ENCODE measurements at places on chromosomes 6 and 20.

- ATAC-seq: no peak
Observed at GRCh38 chr20:43974695-43975094, 60.0 kb downstream of the TOX2 start.

DNA sequence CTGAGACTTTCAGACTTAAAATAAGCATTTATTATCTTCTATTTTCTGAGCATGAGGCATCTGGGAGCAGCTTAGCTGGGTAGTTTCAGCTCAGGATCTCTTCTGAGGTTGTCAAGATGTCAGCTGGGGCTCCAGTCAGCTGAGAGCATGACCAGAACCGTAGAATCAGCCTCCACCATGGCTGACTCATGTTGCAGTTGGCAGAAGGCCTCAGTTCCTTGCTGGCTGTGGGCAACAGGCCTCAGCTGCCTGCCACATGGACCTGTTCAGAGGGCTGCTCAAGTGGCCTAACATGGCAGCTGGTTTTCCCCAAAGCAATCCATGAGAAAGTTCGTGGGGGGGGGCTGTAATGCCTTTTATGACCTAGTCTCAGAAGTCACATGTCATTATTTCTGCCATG lies 142.3 kb downstream of the LY86 start:
- ATAC-seq: peak; percentile 39

DNA sequence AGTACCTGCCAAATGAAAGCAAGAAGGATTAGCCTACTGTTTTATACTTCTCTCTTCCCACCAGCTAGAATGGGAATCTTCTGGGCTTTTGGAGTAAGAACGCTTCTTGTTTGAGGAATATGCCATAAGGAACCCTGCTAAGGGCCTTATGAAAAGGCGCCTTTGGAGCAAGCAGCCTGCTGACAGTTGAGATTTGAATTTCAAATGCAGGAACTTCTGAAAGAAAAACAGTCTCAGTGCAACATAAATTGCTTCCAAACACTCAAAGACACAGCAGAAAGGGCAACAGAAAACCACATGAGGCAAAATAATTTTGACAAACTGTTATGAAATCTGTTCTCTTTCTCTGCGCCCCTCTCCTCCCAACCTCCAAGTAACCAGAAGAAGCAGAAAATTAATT lies 149.4 kb upstream of the B3GAT2 start:
- ATAC-seq: no peak

DNA sequence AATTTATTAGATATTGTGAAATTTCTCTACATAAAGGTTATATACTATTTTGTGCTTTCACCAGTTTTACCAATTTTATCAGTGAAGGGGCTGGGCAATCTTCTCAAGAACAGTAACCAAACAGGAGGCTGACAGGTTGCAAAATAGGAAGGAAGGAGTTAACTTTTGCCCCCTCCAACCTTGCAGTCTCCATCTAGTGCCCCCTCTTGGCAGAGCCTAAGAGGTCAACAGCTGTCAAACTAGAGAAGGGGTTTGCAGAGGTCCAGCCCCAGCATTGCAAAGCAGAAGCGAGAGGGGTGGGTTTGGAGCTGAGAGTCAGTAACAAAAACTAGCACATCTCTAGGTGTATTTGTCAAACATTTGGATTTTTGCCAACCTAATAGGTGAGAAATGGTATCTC lies 391.0 kb downstream of the CDC5L start:
- no peak for ATAC-seq

GRCh38 chr20:32527447-32528055 lies 57.6 kb downstream of the NOL4L start:
- no peak for ATAC-seq

DNA sequence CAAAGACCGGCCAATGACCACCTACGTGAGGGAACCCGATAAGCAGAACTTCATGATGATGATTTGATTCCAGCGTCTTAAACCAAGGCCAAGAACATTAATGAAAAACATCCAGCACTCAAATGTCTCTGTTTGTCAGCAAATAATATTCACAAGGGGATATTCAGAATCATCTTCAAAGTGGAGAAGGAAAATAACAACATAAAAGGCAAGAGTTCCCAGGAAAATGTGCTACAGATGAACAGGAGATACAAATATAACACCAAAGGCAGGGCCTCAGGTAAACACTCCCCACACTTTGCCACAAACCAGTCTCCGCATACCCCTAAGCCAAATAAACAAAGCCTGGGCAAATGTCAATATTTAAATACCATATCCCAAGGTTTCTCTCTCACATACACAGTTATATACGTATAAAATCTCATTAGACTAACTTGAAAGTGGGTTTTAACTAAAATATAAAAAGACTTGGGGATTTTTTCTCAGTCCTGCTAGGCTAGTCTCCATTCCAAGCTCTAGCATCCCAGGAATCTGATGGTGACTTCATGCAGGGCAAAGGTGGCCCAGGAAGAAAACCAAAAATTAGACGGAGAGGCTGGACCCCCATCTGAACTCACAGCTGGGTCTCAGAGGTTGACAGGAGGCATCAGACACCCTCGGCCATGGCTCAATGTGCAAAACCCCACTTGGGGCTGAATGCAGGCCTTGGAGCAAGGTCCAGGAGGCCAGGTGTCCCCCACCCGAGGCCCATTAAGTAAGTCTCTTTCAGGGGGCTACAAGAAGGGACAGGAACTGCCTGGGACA lies 32.1 kb downstream of the TRAM2 start:
- no peak for ATAC-seq

GRCh38 chr6:90955246-90955645 lies 368.4 kb upstream of the MAP3K7 start:
- no peak for ATAC-seq

DNA sequence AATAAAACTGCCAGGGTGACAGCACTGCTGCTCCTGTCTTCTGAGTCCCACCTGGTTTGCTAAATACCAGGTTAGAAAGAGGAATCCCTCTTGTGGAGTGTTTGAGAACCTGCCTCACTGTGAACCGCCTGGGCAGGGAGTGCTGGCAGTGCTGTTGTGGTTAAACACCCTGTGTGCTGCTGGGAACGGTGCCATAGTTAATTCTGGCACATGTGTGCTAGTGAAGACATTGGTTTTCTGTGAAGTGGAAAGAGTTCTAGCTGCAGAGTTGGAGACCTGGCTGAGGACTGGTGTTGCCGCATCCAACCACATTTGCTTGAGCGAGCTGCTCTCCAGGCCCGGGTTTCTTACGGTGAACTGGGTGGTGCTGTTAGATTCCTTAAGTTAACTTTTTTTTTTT lies 72.7 kb downstream of the IGF2R start:
- no peak for ATAC-seq

GRCh38 chr20:14902432-14903089 lies 565.1 kb upstream of the FLRT3 start:
- ATAC-seq: no peak

DNA sequence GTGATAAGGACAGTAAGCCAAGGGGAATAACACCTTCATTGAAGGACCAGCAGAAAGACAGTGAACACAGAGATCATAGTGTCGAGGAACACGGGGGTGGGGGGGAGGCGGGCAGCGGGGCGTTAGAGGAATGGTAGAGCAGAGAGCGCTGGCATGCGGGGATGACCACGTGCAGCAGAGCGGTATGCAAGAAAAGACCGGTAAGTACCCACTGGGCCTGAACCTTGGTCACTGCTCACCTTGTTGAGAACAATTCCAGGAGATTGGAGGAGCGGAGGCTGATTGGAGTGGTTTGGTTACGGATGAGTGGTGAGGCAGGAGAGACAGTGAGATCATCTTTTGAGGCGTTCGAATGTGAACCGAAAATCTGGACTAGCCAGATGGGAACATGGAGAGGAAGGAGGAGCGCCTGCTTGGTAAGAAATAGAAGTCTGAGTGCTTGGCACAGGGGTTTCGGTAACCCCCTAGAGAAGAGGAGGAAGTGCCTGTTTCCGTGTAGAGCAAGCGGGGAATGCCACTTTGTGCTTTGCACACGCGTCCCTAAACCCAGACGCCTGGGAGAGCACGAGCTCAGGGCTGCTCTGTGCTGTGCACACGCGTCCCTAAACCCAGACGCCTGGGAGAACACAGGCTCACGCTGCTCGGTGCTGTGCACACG lies 70.0 kb downstream of the FAM120B start:
- ATAC-seq: no peak

DNA sequence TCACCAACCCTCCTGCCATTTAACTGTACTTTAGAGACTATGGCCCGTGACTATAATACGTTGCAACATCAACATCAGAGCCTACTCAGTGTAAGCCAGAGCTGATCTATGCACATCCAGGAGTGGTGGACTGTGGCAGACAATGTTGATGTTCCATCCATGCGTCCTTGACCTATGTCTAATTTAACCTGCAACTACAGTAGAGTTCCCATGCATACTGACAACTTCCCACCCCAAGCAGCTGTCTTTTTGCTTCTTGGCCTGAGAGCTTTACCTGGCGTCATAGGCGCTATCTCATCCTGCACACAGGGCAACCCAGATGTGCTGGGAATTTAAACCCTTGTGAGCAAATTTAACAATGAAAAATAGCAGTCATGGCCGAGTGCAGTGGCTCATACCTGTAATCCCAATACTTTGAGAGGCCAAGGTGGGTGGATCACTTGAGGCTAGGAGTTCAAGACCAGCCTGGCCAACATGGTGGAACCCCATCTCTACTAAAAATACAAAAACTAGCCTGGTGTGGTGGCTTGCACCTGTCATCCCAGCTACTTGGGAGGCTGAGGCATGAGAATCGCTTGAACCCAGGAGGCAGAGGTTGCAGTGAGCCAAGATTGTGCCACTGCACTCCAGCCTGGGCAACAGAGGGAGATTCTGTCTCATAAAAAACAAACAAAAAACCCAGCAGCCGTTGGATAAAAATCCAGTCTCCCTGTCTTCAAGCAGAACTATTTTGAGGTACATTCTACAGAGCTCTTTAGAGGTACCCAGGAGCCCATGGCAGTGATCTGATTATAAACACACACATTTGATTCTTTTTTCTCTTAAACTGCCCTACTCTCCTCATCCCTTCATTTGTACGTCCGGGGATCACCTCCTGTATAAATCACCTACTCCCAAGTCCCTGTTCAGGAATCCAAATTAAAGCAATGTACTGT lies 22.0 kb downstream of the PERP start:
- no peak for ATAC-seq

- ATAC-seq: peak; percentile 24
Observed at GRCh38 chr6:90393232-90393884, 96.7 kb upstream of the BACH2 start.

GRCh38 chr6:34466242-34467185 lies 638 bp downstream of the PACSIN1 start:
- ATAC-seq: no peak

DNA sequence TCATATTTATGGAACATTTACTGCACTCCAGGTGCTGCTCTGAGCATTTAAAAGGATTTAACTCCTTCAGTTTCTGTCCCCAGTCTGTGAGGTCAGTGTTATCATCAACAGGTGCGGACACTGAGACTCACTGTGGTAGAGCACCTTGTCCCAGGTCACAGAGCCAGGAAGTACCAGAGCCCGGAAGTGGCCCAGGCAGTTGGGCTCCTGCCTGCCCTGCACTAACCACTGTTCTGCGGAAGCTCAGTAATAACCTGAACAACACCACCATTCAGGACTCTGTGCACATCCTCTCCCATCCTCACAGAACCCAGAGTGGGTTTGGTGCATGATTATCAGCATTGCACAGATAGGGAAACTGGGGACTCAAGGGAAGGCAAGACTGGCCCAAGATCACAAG lies 16.8 kb upstream of the SIRPG start:
- ATAC-seq: peak; percentile 65

DNA sequence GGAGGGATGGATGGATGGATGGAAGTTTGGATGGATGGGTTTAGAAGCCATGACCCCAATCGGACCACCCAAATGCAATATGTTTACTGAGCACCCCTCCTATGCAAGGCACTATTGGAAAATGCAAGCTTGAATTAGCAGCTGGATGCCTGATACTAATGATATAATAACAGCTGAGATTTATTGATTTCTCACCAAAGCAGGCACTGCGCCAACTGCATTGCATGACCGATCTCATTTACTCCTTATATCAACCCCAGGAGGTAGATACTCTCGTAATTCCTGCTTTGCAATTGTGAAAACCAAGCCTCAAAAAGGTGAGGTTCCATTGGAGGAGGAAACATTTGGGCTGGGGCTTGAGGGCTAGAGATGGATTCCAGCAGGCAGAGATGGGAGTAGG lies 89.7 kb downstream of the KCNB1 start:
- ATAC-seq: no peak

GRCh38 chr20:57698116-57698866 lies 11.5 kb downstream of the PMEPA1 start:
- ATAC-seq: peak; percentile 96

DNA sequence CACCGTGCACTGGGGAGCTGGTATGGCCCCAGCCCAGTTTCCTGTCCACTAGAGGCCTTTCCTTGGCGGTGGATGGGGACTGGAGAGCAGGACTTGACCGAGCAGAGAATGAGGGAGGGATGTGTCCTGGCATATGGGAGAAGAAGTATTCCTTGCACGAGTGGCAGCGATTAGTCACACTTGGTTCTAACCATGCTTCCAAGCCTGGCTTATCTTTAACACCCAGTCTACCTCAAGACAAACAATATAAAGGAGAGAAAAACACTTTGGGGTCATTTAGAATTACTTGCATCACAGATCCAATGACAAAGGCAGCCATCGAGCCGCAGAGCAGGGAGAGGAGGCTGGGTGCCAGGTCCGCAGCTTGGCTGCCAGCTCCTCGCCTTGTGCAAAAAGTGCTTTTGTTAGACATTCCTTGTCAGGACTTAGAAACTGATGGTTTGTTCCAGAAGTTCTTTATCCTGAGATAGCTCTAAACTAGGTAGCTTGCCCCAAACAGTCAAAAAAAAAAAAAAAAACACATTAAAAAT lies 214.9 kb upstream of the GMDS start:
- no peak for ATAC-seq

GRCh38 chr20:39913274-39913673 lies 775.8 kb downstream of the MAFB start:
- ATAC-seq: peak; percentile 45

DNA sequence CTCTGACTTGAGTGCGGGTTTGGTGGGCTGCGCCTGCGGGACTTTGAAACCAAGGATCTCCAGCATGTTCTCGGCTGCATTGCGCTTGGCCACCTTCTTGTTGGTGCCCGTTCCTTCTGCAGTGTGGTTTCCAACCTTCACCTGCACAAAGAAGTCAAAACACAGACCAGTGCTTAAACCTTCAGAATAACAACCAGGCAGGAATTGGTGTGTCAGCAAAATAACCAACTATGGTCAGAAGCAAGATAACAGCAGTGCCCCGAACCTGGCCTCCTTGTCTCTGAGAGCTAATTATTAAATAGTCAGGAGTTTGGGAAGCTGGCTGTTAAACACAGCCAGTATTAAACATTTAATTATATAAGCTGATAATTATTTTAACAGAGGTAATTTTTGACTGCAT lies 68.1 kb downstream of the STAU1 start:
- ATAC-seq: no peak

DNA sequence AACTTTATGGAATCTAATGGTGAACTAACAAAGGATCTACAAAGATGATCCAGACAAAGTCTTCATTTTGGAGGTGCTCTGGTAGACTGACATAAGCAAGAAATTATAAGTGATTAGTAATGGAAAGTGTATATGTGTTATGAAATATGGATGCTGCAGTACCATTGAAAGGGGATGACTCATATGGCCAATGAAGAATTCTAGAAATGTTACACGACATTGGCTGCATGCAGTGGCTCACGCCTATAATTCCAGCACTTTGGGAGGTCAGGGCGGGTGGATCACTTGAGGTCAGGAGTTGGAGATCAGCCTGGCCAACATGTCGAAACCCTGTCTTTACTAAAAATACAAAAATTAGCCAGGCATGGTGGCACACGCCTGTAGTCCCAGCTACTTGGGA lies 23.5 kb downstream of the CFAP206 start:
- no peak for ATAC-seq
